Activated gamma-delta T cell (primary cell): ENCODE measurements at places on chromosomes 3 and 15.

DNA sequence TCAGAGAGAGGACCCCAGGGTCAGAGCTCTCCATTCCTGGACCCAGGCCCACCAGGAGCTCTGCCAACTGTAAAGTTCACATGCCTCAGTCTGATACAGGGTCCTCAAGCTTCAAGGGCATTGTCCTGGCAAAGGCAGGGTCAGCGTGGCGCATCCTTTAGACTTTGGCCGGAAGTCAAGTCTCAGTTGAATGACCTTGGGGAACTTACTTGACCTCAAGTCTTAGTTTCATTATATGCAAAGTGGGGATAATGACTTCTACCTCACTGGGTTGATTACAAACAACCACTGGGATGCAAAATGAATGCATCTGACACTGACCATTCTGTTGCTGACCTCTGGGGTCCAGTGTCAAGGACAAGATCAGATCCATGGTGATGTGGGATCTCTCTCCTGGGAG lies 70.6 kb upstream of the CTSH start:
- DNase-seq: no peak

GRCh38 chr15:77836906-77837648 lies 204.4 kb upstream of the LINGO1 start:
- DNase-seq: no peak

- no peak for DNase-seq
These were observed 16.7 kb downstream of the MAPKBP1 start for GRCh38 chr15:41790756-41791546.

DNA sequence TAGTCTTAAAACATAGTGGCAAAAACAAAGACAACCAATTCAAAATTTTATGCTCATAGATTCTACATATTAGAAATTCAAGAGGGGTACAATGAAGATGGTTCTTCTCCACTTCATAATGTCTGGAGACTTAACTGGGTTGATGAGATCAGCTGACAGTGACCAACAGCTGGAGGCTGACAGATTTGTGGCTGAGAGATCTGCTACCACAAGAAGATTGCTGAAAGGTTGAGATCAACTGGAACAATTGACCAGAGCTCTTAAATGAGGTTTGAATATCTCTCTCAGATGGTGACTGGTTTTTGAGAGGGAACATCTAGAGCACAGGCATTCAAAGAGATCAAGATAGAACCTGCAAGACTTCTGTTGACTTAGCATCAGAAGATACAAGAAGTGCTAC lies 254.1 kb upstream of the ARPP21 start:
- no peak for DNase-seq

- DNase-seq: peak; percentile 15
These were observed 106.6 kb downstream of the LRIG1 start for GRCh38 chr3:66394019-66394752.

DNA sequence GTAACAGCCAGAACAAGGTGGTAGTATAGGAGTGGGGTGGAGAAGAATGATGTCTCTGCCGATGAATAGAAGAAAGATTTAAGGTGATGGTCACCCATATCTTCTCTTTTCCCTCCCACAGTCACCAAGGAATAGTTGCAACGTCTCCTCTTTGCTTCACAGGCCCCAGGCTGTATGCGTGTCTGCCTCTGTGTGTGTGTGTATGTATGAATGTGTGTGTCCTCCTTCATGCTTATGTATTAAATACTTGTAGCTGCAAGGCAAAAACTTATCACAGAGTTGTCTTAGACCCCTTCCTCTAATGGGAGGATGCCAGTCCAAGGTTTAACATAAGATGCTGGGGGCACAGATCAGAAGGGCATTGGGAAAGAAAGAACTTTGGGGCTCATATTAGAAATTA lies 19.1 kb upstream of the BNC1 start:
- no peak for DNase-seq

DNA sequence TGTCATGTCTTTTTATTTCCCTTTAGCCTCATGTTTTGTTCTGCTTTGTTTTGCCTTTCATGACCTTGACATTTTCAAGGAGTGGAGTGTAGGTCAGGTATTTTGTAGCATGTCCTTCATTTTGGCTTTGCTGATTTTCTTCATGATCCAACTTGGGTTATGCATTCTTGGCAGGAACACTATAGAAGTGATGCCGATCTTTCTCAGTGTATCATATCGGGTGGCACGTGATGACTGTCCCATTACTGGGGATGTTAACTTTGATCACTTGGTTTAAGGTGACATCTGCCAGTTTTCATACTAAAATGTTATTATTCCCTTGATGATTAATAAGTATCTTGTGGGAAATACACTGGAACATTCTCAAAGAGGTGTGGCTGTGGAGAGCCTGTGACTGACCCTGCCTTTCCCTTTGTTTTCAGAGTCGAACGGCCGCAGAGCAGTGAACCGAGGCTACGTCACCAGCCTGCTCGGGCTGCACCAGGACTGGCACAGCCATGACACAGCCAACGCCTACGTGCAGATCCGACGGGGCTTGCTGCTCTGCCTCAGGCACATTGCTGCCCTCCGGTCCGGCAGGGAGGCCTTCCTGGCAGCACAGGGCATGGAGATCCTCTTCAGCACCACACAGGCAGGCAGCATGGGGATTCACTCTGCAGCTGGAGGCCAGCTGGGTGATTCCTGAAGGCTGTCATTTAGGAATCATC lies 167.7 kb downstream of the AGBL1 start:
- no peak for DNase-seq

DNA sequence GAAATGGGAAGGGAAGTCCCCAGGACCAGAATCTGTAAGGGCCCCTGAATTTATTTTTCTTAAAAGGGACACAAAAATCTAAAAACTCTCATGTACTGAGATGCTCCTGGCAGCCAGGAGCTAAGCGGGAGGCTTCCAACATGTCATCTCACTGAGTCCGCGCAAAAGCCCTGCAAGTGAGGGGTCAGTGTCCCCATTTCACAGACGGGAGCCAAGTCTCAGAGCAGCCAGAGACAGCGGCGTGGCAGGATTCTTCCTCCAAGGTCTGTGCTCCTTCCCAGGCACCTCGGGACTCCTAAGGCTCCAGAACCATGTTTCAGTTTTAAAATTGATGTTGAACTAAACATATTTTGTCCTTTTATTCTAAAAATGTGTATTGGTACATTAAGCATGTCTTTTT lies 114.8 kb downstream of the ADCY5 start:
- DNase-seq: no peak

DNA sequence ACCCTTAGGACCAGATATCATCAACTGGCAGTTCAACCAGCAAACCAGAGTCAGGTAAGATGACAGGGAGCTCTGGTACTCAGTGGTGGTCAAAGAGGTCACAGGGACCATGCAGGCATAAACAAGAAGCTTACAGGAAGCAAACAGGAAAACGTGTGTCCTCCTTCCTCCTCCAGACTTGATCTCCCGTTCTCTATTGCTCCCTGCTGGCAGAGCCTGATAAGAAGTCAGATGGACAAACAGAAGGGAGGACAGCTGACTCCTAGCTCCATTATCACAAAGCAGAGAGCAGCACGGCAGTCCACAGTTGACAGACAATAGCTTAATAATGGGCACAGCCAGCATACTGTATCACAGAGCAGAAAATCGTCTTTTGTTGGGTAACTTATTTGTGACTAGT lies 156.5 kb upstream of the SLC2A2 start:
- DNase-seq: no peak

- DNase-seq: no peak
These were observed 33.1 kb upstream of the UBE2Q2 start for GRCh38 chr15:75809986-75810750.

GRCh38 chr3:98793971-98794370 lies 30.8 kb downstream of the ST3GAL6 start:
- no peak for DNase-seq

GRCh38 chr15:58017869-58018268 lies 47.6 kb downstream of the ALDH1A2 start:
- DNase-seq: no peak

GRCh38 chr3:71414189-71414927 lies 169.2 kb downstream of the FOXP1 start:
- no peak for DNase-seq

DNA sequence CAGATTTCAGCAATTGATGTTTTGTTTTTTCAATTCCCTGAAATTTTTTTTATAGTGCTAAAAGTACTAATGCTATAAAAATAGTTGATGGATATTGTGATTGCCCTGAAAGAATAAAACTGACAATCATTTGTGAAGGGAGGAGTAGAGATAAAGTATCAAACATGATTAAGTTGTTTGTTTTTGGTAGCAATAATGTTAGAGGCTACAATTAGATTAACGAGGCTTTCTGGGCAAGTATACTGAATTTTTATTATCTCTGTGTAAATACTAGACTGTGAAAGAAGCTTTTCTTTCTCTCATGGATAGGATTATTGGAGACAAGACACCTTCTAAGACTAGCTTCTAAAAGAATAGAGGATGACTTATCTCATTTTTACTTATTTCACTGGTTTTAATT lies 15.6 kb downstream of the NR1D2 start:
- DNase-seq: no peak

DNA sequence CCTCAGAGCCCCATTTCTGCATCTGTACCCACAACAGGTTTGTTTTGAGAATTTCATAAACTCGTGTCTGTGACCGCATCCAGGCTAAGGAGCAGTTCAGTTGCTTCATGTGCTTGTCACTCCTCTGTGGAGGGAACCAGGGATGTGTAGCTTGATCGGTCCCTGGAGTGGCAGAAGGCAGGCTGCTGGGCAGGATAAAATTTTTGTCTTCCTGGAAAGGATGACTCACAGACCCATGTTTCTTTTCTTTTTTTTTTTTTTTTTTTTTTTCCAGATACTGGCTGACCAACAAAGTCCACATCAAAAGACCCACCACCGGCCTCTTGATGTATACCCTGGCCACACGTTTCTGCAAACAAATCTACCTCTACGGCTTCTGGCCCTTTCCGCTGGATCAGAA lies 70.1 kb downstream of the ST8SIA2 start:
- DNase-seq: no peak

DNA sequence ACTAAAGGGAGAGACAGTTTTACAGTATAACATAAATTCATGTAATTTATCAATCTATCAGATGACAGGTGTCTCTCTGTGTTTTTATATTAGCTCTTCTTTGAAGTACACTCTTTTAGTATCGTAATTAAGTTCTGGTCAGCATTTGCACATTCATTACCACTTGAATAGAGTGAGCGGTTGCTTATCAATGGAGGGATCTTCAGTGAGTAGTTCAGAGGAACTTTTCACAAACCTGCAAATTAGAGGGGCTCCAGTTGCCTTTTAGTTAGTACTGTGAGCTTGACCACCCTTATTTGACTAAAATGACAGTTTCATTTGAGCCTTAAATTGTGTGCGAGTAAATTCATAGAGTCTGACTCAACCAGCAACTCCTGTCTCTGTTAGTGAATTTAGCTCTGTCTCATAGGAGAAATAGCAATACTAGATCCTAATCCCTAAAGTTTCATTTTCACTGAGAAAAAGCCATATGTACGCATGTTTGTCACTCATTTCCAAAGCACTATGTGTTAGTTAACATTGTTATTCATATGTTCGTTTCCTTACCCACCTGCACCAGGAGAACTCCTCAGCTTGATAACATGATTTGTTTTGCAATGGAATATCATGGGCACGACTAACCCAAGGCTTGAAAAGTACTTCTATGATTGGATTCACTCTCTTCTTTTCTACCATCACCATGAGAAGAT lies 57.5 kb upstream of the ZBED2 start:
- no peak for DNase-seq

- DNase-seq: no peak
These were observed 11.3 kb downstream of the CISH start for GRCh38 chr3:50600141-50600753.

- DNase-seq: no peak
These were observed 7.9 kb upstream of the HHATL start for GRCh38 chr3:42710323-42711021.

DNA sequence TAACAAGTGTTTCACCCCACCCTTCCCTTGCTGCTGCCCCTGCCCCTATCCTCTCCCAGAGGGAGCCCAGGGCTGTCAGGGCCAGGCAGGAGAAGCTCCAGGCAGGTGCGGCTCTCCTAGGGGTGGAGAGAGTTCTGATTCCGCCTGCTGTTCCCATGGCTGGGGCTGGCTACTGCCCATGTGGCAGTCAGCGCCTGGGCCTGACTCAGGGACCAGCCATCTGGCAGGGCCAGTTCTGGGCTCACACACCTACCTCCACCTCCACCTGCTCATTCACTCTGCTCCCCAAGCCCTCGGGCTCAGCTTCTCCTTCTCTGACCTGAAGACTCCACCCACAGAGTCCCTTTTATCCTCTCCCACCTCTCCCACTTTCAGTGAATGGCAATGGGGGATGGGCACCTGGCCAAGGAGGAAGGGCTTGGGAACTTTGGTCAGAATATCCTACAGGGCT lies 23.4 kb downstream of the AMOTL2 start:
- DNase-seq: no peak

- DNase-seq: peak; percentile 19
These were observed 1.0 kb upstream of the DLL4 start for GRCh38 chr15:40927873-40928806.

DNA sequence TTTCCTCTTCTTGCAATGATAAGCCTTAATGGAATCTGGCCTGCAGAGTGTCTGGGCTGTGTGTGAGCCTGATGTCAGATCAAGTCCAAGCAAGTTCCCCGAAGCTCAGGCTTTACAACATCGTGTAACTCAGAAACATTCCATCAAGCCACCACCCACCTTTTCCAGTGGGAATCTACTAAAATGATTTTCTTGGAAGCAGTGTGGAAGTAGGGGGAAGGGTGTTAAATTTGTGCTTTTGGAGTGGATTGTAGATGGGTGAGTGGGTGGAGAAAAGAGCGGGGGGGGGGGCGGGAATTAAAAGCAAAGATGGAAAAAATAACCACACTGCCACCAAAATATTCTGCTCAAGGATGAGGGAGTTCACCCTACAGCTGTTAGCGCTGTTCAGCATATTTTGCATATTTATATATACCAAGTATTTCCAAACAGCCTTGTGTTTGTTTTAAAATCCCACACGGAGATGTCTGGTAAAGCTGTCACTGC lies 53.6 kb downstream of the VGLL3 start:
- no peak for DNase-seq

- DNase-seq: no peak
These were observed 11.7 kb downstream of the PXYLP1 start for GRCh38 chr3:141243271-141243707.

DNA sequence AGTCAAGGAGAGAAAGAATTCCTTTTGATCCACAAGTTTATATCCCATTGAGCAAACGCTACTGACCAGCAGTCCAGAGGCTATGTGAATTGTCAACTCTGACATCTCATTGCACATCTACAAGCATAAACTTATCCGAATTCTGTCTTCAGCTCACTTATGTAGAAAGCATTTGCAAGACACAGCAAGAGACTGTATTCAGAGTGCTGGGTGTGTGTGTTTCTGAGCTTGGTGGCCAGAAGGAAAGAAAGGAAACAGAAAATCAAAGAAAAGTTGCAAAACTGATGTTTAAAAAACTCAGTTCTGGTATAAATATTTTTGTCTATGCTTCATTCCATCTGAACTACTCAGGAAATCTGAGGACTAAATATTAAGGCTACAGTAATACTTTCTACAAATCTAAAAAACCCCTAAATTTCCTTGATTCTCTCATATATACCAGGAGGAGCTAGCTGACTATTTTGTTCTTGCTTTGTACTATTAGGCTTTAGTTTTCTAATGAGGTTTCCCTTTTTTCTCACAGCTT lies 45.5 kb downstream of the LSAMP start:
- no peak for DNase-seq
